HAP-1 (cell line): ENCODE measurements at places on chromosomes 7 and 10.

DNA sequence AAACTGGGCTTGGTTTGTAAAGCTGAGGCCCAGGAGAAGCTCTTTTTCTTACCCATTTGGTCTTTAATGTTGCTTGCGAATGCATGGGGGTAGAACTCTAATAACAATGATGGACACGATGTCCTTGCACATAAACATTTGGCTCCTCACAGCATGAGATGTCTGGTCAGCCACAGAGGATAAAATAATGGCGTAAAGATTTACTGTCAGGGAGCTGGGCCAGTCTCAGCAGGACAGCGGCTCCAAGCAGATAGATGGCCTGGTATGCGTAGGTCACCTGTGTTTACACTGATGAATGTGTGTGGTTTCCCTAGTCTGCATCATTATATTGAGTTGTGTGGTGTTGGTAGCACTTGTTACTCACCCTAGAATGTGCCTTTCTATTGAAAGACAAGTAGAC, 537.4 kb downstream of the CNTNAP2 start:
- no peak for DNase-seq

- DNase-seq, result no peak
These were observed 71.8 kb downstream of the SGCE start for GRCh38 chr7:94584113-94584512.

DNA sequence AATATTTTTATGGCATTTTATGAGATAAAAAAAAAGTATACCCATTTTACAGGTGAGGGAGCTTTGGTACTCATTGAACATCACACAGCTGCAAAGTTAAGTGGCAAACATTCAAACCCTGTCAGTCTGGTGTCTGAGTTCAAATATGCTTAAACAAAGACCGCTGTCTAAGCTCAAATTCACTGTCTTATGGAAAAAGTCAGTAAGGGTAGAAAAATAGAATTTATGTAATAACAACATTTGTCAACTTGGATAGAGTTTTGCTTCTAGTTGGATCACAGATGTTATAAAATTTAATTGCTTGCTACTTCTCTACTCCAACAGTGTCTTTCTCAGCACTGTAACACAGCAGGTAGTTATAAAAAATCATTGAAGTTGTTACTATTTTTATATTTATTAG, 161.7 kb upstream of the CSTF2T start:
- DNase-seq, result no peak

GRCh38 chr7:38796626-38797501, 112.1 kb downstream of the VPS41 start:
- peak; percentile 76 for DNase-seq

GRCh38 chr10:78952686-78953085, 116.1 kb upstream of the ZMIZ1 start:
- DNase-seq, result no peak

DNA sequence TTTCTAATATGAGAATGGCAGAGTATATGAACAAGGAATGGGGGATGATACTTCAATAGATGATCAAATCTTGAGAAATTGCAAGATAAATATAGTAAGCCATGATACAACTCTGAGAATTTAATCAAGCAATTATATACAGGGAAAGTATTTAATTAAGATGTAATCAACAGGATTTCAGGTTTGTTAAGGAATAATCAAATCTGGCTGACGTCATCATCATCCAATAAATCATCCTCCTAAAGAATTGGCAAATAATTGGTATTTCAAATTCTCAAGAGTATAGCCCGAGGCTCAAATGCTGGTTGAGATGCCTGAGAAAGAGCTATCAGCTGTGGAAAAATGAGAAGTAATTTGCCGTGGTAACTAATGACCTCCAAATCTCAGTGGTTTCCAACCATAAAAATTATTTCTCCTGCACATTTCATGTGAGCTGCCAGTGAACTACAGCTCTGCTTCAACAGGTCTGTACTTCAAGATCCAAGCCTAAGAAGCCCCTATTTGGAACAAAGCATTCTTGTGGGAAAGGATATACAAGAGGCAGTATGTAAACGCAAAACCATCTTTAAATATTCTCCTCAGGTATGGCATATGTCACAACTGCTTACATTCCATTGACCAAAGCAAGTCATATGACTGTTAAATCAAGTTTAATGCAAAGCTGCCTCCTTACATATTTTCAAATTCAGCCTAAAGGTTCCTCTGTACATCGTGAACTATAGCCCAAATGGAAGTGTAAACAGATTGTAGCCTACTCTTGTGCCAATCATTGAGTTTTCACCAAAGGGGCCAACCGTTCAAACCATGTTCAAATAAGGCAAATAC, 503.0 kb downstream of the KIF20B start:
- no peak for DNase-seq

DNA sequence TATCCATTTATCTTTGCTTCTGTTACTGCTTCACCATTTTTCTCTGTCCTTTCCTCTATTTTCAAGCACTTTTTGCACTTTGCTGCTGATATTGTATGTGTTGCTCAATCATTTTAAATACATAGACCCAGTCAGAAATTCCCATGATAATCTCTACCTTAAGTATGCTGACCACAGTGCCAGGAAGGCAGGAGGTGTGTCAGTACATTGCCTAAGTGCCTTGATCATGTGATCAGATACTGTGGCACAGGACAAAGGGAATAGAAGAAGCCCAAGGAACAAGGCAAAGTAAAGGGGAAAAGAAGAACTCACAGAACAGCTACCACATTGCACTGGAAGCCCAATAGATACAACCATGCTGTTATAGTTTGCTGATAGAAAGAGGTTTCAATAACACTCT, 53.7 kb upstream of the CD36 start:
- no peak for DNase-seq

DNA sequence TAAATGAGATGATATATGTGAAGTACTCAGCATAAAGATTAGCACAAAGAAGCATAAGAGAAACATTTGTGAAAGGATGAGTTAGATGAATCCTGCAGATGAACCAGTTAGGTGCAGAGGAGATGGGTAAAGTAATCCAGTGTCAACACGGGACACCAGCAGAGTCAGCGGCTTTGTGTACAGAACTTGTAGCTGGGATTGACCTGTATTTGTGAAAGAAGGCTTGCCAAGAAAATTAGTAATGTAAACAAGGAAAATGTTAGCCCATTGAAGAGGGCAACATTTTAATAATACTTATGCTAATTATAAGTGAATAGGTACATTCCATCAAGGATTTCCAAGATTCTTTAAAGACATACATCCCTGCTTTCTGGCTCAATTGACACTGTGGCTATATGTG, 255.7 kb downstream of the PTEN start:
- DNase-seq, result peak; percentile 41

DNA sequence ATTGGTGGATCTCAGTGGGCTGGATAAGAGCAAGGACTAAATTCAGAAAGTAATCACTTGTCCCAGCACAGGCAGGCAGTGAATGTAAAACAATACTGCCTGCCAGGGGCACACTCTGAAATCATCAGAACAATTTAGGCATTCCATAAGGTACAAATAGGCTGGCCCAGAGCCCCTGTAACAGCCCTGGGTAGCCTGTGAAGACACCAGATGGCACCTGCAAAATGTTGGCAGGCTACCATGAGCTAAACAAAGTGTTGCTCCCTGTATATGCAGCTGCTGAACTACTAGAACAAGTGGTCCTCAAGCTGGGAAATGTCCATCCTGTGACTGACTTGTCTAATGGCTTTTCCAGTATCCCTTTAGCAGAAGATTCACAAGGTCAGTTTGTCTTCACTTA, 3.0 kb upstream of the PRSS37 start:
- DNase-seq, result no peak

DNA sequence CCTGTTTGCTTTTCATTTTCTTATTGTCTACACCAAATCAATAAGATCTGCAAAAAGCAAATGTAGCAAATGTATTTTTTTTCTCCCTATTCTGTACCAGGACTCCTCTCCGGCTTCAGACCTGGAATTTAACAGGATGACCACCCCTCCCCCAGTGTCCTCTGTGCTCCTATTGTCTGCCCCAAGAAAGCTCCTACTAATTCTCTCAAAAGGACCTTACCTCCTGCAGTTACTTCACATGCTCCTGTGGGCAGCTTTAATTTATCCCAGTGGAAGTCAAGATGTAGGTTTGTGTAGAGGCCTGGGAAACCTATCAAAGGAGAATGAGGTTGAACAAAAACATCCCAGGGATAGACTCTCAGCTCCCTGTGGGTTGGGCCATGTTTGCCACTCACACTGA, 31.3 kb downstream of the PLXNA4 start:
- DNase-seq, result no peak

DNA sequence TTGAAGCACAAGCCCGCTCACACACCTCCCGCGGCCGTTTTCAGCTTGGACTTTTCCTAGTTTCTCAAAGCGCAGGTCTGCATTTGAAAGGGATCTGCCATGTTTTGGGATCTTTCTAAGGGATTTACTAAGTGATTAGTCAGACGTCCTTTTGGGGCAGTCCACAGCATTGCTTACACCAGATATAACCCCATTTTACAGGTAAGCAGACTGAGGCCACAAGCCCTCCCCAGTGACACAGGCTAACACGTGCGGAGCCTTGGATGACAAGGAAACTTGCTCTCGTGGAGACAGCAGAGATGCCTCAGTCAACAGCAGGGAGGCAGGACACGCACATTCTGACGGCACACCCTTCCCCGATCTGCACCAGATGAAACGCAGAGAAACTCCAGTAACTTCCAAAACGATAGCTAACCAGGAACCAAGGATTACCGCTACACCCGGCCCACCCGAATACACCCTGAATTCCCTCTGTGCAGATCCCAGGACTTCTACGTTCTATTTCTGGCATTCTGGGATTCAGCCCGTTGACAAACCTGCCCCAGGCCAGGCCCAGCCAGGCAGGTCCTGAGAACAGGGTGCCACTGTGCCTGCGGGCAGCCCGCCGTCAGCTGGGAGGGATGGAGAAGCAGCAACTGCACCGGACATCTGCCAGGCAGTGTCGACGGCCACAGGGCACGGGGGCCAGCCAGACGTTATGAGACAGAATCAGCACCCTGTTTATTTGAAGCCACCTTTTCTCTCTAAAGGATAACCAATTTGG, 27.9 kb downstream of the FOXL3 start:
- DNase-seq, result no peak

- DNase-seq, result no peak
These were observed 333.5 kb downstream of the GPR158 start for GRCh38 chr10:25508112-25508815.

DNA sequence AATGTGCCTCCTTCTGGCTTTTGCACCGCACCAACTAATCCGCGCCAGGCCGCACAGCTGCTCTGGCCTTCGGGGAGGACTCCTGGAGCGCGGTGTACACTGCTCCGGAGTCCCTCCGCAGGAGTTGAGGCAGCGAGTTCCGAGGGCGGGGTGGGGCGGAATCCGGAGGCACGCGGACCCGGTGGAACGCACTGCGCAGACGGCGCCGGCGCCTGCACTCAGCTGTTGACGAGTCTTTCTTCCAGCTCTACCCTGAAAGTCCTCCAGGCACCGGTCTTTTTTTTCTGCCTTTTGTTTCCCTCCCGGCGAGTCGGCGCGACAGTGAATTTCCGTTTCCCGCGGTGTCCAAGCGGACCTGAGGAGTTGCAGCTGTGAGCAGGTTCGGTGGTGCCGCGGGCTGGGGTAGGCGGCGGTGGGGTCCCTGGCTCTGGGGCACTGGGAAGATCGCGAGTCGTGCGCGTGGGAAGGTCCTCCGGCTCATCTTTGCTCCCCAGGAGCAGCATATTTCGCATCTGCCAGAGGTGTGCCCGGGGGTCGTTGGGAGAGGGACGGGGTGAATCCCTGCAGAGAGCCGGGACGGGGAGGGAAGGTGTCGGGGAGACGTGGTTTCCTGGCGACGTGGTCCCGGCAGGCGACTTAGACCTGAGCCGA, 44.1 kb downstream of the SFTPD start:
- DNase-seq, result peak; percentile 80

GRCh38 chr10:99537086-99537988, 4.6 kb downstream of the NKX2-3 start:
- peak; percentile 54 for DNase-seq

GRCh38 chr10:12130237-12130872, 878 bp downstream of the SEC61A2 start:
- peak; percentile 83 for DNase-seq

DNA sequence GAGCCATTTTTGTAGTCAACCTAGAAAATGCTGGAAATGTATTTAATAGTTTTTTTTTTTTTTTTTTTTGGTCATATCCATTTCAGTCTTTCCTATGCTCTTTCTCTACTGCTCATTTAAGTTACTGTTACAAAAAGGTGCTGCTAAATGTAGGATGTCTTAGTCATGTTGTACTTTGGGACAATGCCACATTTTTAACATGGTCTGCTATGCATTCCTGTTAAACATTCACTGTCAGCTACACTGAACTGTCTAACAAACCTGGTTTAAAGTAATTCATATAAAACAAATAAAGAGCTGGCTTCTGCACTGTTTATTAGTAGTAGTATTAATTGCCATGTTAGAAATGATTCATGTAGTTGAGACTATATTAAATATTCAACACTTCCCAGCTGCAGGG, 108.6 kb downstream of the NSUN6 start:
- DNase-seq, result no peak

- DNase-seq, result no peak
These were observed 758.0 kb downstream of the TYW1 start for GRCh38 chr7:67754651-67755050.

DNA sequence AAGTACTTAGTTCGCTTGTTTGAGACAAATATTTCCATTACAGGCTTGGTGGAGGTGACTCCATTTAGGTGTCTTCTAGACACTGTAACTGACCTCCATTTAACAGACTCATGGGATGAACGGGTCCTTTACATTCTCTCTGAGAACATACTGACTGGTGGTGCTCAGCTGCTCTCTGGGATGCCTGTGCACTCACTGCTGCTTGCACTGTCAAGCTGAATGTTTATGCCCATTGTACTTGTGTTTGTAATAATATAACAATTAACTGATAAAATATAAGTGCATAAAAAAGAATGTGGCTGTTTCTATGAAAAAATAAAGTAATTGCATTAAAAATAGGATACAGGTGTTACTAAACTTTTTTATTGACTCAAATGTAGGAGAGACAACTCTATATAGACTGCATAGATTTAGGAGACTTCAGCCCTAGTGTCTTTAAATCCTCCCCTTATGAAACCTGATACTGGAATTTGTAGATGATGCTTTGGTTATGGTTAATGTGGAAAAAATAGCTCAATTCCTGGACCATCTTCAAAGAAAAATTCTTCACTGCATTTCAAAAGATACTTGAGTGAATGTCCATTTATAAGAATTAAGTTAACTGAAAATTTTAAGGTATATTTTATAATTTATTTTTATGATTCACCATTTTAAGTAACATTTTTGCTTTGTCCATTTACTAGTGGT, 85.4 kb downstream of the CDK14 start:
- DNase-seq, result no peak

GRCh38 chr10:35074266-35074665, 15.9 kb downstream of the CUL2 start:
- DNase-seq, result no peak
